Hypothalamus (tissue), 51 donors: ENCODE measurements at places on chromosomes 5 and 9.

GRCh38 chr5:102933721-102934459 lies 178.8 kb downstream of the PAM start:
- no peak for DNase-seq

DNA sequence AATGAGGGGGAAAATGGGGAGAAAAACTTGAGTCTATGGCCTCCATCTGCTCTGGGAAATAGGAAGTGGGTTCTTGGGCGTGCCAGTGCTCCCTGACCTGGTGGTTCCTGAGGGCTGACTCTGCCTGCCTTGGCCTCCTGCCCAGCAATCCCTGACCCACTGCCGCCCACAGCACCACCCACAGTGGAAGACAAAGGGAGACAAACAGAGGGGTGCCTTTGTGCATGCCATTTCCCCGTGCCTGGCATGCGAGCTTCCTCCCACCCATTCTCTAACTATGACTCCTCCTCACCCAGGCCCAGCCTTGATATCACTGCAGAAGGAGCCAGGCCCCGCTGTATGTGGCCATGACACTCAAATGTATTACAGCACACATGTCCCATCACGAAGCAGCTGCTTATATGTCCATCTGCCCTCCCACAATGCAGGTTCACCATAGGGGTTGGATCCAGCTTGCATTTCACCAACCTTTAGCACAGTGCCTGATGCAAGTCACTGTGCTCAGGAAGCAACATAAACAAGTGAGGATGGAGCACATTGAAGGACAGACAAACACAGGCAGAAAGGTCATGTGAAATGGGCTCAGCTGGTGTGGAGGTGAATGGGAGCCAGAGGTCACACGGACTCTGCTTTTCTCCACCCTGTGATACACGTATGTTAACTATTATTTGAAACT lies 84.4 kb downstream of the ADRB2 start:
- no peak for DNase-seq

- DNase-seq = no peak
Measured at GRCh38 chr9:93083592-93084470, 12.2 kb upstream of the CARD19 start.

DNA sequence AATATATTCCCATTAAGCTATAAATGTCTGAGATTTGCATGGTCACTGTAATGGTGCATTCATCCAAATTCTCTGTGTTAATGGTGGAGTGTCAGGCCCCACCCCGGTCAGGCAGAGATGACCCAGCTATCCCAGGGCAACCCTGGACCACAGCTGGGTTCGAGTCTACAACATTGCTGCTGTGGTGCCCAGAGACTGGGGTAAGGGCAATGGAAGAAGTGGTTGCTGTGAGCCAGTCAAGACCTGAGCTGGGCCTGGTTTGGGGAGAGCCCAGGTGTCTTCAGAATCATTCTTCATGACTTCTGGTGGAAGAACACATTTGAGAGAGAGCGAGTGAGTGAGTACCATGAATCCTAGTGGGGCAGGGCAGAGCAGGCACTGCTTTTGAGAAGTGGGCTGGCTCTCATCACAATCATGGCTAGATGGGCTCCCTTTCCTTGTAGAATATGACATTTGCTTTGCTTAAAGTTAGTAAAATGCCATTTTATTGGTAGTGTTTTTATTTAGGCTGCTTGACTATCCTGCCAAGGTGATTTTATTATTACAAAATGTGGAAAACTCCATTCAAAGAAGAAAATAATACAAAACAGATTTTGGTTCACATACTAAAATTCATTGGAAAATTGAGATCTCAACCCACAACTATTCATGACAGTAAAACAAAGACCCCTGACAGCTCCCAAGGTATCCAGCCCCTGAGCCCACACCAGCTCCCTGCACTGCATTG lies 125.8 kb upstream of the SLC25A48 start:
- DNase-seq = no peak

GRCh38 chr5:144121577-144121976 lies 48.9 kb downstream of the YIPF5 start:
- DNase-seq = no peak

DNA sequence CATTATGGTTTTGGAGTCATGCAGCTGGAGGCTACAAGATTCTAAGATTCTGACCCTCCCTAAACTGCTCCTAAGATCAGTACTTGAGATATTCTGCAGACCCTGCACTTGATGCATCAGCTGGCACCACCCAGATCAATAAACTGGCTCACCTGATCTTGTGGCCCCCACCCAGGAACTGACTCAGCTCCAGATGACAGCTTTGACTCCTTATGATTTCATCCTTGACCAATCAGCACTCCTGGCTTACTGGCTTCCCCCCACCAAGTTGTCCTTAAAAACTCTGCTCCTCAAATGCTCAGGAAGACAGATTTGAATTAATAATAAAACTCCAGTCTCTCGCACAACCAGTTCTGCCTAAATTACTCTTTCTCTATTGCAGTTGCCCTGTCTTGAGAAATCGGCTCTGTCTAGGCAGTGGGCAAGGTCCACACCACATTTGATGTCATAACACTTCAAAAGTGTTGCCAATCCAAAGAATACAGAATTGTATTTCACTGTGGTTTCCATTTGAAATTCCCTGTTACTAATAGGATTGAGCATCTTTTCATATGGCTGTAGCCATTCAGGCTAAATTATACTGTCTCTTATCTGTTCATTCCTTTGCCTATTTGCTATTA lies 14.8 kb upstream of the SLC30A5 start:
- no peak for DNase-seq

DNA sequence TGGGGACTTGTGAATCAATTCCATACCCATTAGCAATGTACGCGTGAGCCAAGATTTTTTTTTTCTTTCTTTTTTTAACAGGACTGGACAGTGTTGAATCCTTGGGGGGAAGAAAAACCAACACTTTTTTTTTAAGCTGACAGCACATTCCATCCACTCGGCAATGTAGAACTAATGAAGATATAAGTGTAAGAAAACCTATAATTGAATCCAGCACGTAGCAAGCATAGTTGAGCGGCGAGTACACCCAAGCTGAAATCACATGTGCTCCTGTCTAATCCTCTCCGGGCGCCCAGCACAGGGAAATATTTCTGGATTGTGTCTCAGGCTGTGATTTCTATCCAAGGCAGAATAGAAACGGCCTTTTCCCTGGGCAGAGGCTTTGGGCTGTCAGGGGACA lies 118.2 kb downstream of the BOD1 start:
- DNase-seq = no peak

- DNase-seq = no peak
Measured at GRCh38 chr5:11047030-11047429, 286.0 kb upstream of the DAP start.
